ENCODE measurements at places on chromosomes 4 and X.

DNA sequence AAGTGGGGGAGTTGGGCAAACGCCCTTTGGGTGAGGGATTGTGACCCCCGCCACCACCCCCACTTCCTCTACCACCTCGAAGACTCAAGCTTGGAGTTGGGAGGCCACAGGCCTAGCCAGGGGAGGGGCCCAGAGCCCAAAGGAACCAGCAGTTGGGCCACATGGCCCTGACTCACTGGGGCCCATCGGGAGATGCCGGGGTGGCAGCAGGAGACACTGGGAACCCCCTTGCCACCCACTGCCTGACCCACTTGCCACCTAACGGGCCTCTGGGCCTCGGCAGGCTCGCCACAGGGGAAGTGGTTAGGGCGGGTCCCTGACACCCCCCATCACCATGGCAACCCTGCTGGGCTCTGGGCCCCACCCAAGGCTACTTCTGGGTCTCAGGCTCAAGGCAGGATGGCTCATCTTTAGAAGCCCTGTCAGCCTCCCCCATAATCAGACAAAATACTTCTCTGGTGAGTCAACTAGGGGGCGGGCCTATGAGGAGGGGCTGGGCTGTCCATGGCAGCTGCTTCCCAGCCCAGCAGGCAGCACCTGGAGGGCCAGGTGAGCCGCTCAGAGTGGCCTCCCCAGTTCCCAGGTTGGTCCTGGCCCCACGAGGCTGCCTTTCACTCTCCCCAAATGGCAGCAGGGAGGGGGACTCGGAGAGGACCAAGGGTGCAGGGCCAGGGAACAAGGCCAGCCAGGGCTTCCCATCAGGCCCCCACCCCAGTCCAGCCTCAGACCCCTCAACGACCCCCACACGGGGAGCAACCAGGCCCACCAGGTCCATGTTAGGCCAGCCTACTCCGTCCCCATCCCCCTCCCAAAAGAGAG lies 5.6 kb downstream of the FLNA start:
- DNase-seq = peak; percentile 93

GRCh38 chr4:62771983-62772557 lies 1571.9 kb downstream of the ADGRL3 start:
- no peak for DNase-seq

- DNase-seq = no peak
Observed at GRCh38 chrX:53047228-53047627, 1.4 kb upstream of the GPR173 start.

- DNase-seq = no peak
Observed at GRCh38 chr4:147477439-147477838, 3.5 kb upstream of the EDNRA start.

All from stimulated activated CD8-positive, alpha-beta memory T cell treated with anti-CD3 and anti-CD28 coated beads, Interleukin-4, amount 100 ng/mL, for 24 hours (primary cell).